Fibroblast of pulmonary artery (primary cell): ENCODE measurements at places on chromosomes 3 and 15.
A peak's percentile ranks its signal among the peaks of the same experiment; 100 is the strongest.

DNA sequence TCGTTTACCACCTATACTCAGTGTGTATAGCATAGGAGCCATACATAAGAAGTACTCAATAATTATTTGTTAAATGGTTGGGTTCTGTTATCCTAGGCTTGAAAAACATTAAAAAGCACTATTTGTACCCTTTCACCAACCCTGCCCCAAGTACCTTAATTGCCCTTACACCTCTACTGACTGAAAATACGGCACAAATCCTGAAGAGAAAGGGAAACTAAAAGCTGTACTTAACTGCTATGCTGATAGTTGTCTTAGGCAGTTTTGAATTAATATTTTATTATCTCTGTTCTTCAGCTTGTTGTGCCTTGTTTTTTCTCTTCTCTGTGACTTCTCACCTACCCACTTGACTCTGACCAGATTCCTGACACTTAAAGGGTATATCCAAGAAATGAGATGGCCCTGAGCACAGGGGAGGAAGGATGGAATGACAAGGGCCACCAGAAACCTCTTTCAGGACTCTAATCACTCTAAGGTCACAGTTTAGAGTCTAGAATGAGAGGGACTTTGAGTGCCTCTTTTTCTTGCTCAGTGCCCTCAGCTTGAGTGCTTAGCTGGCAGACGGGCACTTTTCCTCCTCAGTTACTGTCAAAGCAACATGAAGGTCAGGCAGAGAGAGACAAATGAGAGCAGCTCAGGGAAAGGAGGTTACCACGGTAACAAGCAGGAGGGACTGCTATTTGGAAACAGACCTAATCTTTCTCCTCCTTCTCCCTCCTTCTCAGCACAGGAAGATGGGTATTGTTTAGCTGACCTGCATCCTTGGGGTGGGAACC lies 136.5 kb downstream of the ZNF609 start:
- DNase-seq, result peak; percentile 80

- no peak for DNase-seq
These were observed 497 bp upstream of the CLASP2 start for GRCh38 chr3:33718595-33718907.

GRCh38 chr3:184730924-184731323 lies 19.1 kb upstream of the MAGEF1 start:
- DNase-seq, result no peak

- DNase-seq, result peak; percentile 13
These were observed 330.7 kb upstream of the TPM1 start for GRCh38 chr15:62711691-62712454.

DNA sequence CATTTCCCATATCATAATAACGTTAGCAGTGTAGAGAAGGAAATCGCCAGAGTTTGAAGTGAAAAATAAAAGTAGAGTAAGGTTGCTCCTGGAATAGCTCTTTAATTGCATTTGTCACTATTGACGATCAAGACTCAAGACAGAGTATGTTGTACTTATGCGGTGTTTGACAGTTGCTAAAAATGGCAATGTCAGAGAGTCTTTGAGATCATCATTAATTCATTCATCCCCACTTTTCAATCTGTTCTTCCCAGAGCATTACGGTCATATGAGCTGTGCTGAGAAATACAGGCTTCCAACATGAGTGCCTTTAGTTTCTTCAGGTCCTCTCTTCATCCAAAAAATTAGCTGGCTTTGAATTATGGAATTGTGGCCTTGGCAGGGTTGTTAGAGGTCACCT lies 173.8 kb upstream of the CHRM5 start:
- no peak for DNase-seq

GRCh38 chr3:73222126-73222525 lies 160.7 kb downstream of the EBLN2 start:
- no peak for DNase-seq

DNA sequence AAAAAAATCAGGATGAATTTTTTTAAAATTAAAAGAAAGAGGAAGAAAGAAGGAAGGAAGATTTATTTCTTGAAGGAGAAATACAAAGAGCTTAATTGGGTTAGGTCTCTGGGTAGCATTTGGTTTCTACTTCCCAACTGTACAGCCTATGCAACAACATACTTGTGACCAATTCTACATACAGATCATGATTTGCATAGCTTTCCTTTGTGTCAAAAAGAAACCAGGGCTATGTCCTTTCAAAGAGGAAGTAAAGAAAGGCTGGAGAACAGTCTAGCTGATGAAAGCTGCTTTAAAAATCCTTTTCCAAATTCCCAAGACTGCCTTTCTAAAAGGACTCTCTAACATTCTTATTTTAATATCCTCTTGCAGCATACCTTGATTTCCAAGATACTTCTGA lies 6.1 kb upstream of the HGD start:
- DNase-seq, result peak; percentile 39

- no peak for DNase-seq
These were observed 12.9 kb upstream of the CEMIP start for GRCh38 chr15:80766275-80766674.

GRCh38 chr3:164806188-164806587 lies 272.1 kb downstream of the SI start:
- no peak for DNase-seq

GRCh38 chr3:53970661-53971060 lies 79.0 kb upstream of the SELENOK start:
- DNase-seq, result peak; percentile 18
